ENCODE measurements at places on chromosomes 11 and 22.

GRCh38 chr11:13010749-13011465, 1.8 kb downstream of the RASSF10 start:
- peak; percentile 64 for DNase-seq

GRCh38 chr22:46353483-46354105, 18.1 kb downstream of the TRMU start:
- no peak for DNase-seq

DNA sequence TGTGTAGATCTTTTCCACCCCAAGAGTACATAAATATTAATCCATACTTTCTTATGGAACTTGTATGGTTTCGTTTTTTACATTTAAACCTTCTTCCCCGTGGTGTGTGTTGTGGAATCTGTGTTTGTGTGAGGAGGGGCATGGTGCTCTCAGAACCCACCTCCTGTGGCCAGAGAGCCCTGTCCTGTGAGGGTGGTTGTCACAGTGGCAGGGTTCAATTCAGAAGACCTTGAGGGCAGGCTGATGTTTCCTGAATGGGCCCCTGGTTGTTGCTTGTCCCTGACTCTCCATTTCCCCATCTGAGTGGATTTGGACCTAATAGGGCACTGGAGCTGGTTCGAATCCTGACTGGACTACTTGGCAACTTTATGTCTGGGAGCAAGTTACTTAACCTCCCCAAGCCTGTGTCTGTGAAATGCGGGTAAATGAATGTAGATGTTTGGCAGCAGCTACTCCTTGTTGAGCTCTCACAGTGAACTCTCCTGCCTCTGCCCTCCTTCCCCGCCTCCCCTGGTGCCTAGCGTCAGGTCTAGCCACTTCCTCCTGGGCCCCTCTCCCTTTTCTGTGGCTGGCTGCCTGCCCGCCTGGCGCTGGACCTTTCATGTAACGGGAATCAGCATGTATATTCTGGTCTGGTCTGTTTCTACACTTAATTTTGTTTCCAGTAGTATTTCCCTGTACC, 7.3 kb downstream of the NEAT1 start:
- DNase-seq, result peak; percentile 47

GRCh38 chr11:123478352-123478987, 48.4 kb downstream of the GRAMD1B start:
- peak; percentile 93 for DNase-seq

GRCh38 chr22:49201046-49201970, 626.4 kb downstream of the BRD1 start:
- DNase-seq, result no peak

DNA sequence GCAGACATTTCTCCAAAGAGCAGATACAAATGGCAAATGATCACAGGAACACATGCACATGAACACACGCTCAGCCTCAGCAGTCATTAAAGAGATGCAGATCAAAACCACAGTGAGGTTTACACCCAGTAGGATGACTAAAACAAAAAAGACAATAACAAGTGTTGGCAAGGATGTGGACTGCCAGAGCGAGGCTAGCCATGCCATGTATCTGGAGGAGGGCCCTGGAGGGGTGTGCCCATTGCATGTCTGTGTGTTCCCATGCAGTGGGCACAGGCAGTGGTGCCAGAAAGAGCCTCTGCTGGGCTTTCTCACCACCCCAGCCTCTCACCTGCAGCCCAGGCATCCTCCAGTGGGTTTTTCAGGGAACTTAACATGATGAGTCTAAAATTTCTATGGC, 54.2 kb upstream of the KCNQ1OT1 start:
- DNase-seq, result no peak

GRCh38 chr11:73787051-73787642, 527 bp upstream of the MRPL48 start:
- peak; percentile 20 for DNase-seq

DNA sequence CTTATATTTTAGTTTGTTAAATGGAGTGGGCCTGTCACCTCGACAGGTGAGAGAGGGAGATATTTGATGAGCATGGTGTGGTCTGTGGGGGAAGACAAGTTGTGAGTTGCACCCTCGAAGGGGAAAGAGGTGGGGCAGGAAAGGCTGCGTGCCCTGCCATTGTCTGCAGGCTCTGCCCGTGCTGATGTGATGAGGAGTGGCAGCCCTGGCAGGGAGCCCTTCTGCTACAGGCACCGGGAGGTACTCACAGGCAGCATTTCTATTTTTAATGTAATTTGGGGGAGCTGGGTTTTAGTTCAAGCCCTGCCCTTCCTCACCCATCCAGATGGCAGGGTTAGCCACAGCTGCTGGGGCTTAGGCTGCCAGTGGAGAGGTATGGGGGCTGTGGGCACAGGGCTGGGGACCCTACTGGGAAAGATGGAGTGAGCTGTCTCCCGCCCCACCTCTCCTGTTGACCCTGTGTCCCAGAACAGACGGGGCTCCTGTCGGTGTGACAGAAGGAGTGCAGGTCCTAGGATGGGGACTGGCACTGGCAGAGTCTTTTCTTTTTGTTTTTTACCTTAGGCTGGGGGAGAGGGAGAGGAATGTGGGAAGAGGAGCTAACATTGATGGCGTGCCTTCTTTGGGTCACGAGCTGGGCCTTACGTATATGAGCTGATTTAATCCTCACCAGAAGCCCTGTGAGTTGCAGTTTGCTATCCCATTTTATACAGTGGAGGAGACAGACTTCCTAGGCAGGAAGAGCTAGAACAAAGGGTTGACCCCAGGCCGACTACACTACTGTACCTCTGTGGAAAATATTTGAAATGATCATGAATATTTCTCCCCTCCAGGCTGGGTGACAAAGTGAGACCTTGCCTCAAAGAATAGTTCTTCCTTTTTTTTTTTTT, 51.6 kb downstream of the CEP164 start:
- peak; percentile 80 for DNase-seq

- DNase-seq, result no peak
These were observed 31.6 kb downstream of the SLC36A4 start for GRCh38 chr11:93166194-93166593.

GRCh38 chr11:1120532-1121330, 37.0 kb upstream of the MUC5AC start:
- no peak for DNase-seq

DNA sequence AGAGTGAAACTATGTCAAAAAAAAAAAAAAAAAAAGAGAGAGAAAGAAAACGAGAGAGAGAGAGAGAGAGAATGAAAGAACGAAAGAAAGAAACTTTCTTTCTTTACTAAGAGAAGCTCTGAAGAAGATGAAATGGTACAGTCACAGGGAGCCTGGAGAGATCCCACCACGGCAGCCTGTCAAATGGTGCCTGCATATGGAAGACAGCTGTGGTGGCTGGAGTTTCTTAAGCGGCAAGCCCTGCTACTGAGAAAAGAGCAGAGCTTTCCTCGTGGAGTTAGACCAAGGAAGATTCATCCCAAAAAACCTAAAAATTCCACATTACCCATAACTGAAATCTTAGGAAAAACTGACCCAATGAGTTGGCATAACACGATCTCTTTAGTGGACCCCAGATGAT, 66.7 kb downstream of the MICAL3 start:
- DNase-seq, result no peak

DNA sequence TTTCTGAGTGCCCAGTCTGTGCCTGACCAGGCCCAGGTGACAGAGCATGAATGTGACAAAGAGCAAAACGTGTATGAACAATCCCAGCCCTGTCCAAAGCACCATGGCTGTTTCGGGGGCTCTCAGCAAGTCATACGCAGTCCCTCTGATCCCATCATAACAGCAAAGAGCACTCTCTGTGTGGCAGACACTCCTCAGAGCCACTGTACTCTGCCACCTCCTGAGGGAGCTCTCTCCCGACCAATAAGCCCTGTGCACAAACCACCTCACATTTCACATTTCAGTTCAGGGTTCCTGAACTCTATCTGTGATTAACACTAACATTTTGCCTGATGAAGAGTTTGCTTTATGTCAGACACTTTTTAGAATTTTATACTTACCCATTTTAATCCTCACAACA, 6.6 kb downstream of the DGCR2 start:
- DNase-seq, result peak; percentile 16

DNA sequence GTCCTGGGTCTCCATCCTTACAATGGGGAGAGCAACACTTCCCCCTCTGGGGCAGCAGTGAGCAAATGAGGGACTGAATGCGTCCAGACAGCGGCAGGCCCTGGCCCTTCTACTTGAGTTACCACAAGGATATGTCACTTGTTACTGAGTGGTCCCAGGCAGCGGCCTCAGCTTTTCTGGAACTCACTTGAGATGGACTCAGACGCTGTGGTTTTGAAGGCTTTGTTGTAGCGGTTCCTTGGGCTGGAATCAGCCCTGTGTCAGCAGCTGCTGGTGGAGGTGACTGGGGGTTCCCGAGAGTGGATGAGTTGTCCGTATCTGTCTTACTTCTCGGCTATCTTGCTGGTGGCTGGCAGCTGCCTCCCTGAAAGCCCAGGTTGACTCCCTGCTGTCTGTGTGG, 77.0 kb downstream of the MICAL2 start:
- DNase-seq, result peak; percentile 54

- DNase-seq, result peak; percentile 54
These were observed 29.0 kb upstream of the ALX4 start for GRCh38 chr11:44338698-44339529.

GRCh38 chr11:112795911-112796649, 165.1 kb upstream of the NCAM1 start:
- peak; percentile 82 for DNase-seq

DNA sequence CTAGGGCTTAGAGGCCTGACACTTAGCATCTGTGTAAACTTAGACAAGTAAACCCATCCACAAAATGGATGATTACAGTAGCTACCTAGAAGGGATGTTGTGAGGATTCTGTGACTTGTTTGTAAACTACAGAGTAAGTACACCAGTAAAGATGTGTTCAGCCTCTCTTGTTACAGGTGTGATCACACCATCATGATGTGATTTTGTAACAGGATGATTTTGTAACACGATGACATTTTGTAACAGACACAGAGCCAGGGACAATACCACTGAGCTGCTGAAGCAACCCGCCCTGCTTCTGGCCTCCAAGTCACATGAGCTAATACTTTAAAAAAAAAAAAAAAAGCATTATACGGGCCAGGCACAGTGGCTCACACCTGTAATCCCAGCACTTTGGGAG, 17.0 kb downstream of the FADD start:
- no peak for DNase-seq

GRCh38 chr11:23226331-23227077, 366.2 kb upstream of the CCDC179 start:
- no peak for DNase-seq

Measured in eye (tissue), 1 donor.